Activated CD4-positive, alpha-beta memory T cell treated with anti-CD3 and anti-CD28 coated beads, Interleukin-2, amount 10 ng/mL, durations not matched to agents 7 days and 5 days (primary cell): ENCODE measurements at places on chromosomes 16 and 17.

GRCh38 chr16:29230671-29231096 lies 175.8 kb downstream of the NPIPB11 start:
- no peak for DNase-seq

DNA sequence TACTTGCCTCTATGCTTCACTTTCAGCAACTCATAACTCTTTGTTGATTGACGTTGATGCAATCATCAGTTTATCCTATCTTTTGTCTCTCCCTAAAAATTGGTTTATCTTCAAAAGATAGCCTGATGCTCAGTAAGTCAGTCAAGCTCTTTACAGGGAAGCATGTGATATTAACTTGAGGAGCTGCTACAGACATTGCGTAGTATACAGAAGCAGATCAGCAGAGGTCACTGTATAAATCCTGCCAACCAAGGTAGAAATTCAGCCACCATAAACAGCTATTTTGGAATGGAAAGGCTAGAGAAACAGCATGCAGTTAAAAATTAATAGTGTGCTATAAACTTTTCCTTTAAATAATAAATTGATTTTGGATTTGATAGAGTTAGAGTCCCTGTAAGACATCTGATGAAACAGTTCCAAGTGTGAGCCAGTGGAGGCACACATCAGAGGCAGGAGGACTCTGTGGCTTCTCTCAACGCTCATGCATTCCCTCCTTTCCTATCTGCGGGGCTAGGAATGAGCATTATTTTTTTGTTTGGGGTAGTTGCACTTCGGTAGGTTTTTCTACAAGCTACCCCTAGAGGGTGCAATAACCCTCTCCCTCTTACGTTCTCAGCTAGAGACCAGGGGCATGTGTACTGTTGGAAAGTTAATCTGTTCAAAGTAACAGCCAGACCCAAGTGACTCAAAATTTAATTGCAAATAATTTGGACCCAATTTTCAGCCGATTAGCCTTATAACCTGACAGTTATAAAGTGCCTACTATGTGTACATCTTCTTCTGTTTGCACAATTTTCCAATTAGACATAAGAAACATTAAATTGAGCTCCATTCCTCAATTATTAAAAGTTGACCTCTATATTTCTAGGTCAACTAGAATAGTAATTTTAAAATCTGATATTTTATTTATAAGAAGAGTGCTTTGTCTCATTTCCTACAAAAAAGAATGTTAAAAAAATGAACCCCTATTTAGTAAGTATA lies 647.7 kb upstream of the SOX9 start:
- no peak for DNase-seq

DNA sequence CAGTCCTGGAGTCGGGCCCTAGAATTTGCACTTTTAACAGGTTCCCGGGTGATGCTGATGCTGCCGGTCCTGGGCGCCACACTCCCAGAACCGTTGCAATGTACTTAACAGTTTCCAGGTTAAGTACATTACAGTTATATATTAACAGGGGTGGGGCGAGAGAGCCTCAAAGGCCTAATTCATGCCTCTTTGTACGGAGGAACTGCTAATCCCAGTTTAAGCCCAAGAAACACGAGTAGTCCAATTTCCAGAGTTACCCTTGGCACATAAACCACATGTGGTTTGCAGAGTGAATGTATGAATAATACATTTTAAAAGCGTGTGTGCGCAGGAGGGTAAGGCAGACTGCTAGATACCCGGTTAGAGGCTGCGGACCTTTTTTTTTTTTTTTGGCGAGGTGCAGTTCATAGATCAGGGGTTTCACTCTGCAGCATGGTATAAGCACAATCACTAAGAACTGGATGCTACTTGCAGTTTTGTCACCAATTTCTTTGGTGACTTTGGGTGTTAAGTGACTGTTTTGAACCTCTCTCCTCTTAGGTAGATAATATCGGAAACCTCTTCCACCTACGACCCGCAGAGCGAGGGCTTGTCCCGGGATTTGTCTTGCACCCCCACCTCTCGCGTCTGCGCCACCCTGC lies 713 bp downstream of the COX11 start:
- no peak for DNase-seq

- no peak for DNase-seq
Observed at GRCh38 chr16:89912627-89913026, 6.0 kb upstream of the MC1R start.

DNA sequence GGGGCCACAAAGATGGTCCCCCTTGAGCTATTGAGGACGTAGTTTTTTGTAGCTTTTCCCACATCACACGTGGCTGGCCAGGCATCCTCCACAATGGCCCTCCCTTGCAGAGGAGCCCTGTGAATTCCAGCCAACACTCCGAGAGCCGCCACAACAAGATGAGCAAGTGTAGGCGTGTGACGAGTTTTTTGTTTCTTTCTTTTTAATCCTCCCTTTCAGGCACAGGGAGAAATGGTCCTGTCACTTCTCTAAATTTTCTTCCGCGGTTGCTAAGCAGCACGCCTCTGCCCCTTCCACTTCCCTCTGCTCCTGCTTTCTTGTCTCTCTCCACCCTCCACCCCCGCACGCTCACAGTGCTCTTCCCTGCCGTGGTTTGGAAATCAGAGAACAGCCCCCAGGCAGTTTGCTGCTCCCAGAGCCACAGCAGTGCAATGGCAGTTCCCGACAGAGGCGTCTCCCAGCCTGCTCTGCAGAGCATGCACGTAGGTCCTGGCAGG lies 68.0 kb upstream of the MRTFB start:
- no peak for DNase-seq

- DNase-seq, result no peak
Observed at GRCh38 chr16:20347666-20348364, 4.7 kb downstream of the UMOD start.

DNA sequence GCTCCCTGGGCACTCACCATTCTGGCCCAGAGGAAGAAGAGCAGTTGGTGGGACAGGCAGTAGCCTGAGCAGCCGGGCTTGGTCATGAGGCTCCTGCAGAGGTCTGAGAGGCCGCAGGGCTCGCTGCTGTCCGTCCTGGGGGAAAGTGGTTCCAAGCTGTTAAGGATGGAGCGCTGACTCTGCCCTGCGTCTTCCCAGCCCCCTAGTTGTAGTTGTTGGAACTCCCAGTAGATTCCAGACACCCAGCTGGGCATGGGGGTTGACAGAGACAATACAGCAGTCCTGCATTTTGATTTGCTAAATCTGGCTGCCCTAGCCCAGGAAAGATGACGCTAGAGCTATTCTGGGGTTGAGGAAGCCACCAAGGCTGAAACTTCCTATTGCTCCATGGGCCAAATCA lies 7.3 kb downstream of the C16orf89 start:
- no peak for DNase-seq

DNA sequence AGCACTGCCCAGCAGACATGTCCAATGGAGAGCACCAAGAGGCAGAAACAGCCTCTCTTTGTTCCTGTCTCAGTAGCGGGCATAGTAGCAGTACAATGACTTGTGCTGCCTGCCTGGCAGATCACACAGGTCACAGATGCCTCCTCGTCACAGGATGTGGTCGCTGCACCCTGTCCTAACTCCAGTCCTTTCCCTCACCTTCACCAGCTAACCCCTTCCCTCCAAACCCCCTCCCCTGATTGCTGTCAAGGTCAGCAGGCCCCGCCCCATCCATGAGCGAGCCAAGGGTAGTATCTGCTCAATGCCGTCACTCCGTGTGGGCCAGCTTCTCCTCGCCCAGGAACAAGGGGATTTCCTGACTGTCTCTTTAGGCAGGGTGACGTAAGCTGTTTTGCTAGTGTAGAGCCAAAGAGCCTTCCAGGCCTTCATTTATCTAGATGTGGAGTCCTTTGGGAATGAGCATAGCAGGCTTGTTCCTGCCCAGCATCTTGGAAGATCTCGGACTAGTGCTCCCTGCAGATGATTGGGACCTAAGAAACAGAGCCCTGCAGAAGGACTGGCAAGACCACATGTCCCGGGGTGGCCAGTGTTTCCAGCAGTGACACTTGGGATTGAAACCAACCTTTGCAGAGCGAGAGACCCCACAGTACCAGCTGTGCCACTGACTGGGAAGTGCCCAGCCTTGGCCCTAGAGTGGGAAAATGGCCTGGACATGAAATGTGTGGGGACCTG lies 75.9 kb upstream of the TNRC6C start:
- DNase-seq, result peak; percentile 89

DNA sequence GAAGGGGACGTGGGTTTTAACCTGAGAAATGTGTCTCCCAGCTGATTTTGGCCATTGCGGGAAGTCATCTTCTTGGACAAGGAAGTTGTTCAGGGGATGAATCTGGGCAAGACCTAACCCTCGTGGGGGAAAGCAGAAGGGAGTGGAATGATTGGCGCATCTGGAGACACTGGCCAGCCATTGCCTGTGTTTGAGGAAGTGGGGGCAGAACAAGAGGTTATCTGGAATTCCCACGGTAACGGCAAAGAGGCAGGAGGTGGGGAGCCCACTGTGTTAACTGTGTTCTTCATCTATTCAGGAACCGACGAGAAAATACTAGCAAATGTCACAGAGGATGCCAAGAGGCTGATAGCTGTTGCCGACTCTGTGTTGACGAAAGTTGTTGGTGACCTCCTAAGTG lies 66.9 kb downstream of the RNF213 start:
- no peak for DNase-seq

- DNase-seq, result no peak
Observed at GRCh38 chr17:41592601-41593305, 6.1 kb upstream of the KRT14 start.

DNA sequence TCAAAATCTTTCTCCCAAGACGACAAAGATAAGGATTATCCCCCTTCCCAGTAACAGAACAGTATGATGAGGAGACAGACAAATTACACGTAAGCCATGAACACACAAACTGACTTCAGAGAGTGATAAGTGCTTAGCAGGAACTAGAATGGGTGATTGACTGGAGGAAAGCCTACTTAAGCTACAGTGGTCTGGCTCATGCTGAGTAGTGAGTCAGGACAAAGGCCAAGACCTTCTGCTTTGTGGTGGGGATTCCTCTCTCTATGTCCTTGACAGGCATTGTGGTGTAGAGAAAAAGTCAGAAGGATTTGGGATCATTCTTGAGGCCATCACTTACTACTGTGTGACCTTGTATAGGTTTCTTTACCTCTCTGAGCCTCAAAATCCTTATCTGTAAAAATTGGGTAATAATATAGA lies 381.9 kb upstream of the CCL2 start:
- DNase-seq, result no peak

DNA sequence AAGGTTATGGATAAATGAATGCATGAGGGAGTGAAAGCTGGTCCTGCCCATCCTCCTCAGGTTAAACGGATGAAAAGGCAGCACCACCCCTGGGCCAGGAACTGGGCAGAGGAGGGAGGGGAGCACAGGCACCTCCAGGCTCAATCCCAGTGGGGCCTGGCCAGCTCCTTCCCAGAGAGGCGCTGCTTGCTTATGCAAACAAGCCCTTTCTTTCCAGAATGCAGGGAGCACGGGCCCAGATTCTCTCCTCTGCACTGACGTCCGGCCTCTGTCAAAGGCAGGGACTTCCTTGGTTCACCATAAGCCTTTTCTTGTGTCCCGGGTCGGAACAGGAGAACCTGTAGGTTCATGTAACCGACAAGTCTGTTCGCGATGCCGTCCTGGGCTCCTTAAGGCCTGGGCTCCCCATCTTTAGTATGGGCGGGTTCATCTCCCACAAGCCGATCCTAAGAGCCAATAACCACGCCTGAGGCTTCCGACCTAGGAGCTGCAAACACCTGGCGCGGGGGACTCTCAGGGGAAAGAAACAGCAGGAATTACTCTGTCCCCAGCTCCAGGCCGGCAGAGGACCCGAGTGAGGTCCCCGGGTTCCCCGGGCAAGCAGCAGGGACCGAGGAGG lies 16.3 kb downstream of the ENPP7 start:
- DNase-seq, result no peak

DNA sequence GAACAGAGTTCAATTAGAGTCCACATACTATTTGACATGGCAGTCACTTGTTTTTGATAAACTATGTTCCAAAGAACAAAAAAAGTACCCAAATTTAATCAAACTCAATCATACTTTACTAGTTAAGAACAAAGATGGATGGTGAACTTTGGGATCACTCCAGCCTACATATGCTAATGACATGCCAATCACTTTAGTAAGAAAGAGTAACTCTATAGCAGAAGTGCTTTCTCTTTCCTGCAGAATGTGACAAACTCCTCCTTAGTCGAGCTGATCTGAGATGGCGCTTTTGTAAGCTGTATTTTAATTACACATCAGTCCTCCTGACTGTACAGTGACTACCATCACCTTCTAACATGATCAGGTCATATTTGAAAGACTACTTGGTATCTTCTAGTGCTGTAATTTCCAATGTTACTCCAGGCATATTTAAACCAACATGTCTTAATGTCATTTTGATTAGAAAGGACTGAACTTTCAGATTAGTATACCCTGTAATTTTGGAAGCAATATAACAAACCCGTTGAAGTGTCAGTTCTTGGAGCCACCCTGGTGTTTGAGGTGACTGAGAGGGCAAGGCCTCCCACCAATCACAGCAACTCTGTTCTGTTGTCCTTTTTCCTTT lies 4.1 kb downstream of the NETO2 start:
- no peak for DNase-seq

DNA sequence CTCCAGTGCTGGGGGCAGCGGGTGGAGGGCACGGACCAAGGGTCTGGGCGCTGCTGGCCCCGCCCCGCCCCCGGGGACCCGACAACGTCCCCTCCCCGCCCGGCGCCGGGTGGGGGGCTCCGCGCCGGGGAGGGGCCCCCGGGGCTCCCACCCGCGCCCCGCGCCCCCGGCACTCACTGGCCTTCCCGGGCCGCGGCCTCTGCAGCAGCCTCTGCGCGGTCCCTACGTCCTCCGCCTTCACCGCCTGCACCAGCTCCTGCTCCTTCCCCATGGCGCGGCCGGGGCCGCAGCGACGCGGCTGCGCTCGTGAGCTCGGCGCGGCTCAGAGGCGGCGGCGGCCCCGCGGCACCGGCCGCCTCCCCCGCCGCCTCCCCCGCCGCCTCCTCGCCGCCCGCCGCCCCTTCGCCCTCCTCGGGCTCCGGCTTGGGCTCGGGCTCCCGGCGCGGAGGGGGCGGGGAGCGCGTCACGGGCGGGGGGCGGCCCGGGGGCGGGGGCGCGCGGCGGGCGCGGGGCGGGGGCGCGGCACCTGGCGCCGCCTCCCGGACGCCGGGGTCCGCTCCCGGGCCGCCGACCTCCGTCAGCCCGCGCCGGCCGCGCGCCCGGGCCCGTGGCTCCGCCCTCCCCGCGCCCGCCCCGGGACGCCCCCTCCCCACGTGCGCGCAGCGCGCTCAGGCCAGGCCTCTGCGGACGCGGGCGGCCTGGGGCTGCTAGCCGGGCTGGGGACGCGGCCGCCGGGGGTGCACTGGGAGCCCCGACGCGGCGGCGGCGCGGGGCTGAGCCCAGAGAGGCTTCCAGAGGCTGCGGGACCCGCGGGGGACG lies at the start of gene CASKIN1:
CASKIN1 (minus strand) TSS at position 444 of the 819 bp plus-strand sequence; CDS start at position 271, 173 bp downstream.
- no peak for DNase-seq

- no peak for DNase-seq
Observed at GRCh38 chr16:57283959-57284208, 588 bp downstream of the PLLP start.
